H1 (cell line): ENCODE measurements at places on chromosomes 11 and 22.

GRCh38 chr22:41826021-41826420, 6.9 kb upstream of the SREBF2 start:
- DNase-seq: no peak

DNA sequence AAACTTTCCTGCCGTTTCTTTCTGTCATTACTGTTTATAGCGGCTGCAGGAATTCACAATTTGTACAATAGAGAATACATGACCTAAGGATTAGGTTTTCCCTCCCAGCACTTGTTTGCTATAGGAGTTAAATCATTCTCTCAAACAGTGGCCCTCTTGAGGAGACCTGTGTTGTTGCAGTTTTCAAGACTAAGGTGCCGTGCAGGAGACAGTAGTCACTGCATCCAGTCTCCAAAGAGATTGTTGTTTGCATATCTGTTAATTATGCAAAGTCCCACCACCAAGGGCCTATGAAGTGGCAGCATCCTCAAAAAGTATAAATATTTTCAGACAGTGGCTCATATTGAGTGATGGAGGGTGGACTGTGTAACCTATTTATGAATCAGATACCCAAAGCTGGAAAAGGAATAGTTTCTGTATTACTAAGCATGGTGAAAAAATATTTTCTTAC, 2.3 kb downstream of the PRSS23 start:
- DNase-seq: no peak

- DNase-seq: no peak
These were observed 67.2 kb downstream of the PPME1 start for GRCh38 chr11:74238243-74238642.

DNA sequence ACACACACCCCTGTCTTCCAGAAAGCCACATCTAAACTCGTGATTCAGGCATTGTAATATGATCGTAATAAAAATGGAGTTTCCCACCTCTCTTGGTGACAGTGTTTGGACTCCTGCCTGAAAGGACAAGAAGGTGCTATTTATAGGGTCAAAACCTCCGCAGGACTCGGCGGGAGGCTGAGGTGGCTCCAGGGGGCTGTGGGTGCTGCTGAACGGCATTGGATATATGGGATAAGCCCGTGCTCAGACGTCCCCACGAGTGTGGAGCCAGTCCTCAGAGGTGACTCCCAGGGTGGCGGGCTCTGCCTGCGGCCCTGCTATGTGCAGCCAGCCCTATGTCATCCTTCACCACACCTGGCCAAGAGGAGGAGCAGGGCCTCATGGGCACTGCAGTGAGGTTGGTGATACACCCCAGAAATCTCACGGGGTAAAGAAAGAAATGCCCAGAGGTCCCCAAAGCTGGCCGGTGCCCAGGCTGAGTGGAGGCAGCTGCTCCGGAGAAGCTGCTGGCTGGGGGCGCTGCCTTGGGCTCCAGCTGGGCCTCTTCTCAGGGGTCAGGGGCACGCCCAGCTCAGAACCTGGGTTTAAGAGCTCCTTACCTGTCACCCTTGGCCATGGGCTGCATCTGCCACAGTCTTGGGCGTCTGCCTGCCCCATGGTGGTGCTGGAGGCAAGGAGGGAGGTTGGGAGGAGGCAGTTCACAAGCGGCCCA, 5.1 kb upstream of the OSBPL5 start:
- DNase-seq: no peak

- no peak for DNase-seq
These were observed 152.3 kb upstream of the LARGE1 start for GRCh38 chr22:34072585-34072984.

DNA sequence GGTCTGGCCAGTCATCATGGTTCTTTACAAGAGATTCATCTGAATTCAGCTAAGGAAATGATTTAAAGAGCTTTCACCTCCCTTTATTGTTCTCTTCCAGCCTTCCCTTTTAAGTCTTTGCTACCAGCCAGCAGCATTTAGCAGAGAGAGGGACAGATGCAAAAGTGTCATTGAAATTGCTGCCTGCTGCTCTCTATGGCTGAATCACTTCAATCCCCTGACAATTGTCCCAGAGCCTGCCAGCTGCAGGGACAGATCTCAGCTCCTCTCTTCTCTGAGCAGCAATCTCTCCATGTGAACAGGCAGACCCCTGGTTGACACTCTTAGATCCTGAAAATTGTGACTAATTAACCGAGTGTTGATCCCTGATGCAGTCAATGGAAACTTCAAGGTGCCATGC, 816.9 kb upstream of the CCDC90B start:
- no peak for DNase-seq

GRCh38 chr11:3340025-3340424, 38.9 kb downstream of the ZNF195 start:
- no peak for DNase-seq

- peak; percentile 27 for DNase-seq
These were observed 1463.9 kb downstream of the TBC1D22A start for GRCh38 chr22:48226026-48227013.

DNA sequence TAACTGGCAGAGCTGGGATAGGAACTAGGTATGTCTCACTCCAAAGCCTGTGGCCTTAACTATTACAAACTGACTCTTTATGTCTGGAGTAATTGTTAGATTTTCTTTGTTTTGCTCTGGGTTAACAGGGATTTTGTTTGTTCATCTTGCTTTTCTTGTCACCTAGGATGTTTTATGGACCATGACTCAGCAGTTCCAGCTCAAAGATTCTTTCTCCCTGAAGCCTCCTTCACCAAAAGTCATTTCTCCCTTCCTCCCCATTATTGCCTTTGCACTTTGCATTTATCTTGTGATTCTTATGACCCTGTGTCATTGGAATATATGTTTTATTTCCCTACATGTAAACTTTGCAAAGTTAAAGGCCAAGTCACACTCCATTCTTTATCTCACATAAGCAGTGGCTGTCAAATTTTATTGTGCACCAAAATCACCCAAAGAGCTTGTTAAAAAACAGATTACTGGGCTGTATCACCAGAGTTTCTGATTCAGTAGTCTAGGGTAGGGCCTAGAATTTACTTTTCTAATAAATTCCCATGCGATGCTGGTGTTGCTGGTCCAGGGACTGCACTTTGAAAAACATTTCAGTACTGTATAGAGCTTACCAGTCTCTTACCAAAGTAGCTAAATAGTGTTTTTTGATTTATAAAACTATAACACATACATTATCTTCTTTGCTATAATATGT, 327.7 kb downstream of the DLG2 start:
- no peak for DNase-seq

- DNase-seq: no peak
These were observed 805.6 kb upstream of the LRRC4C start for GRCh38 chr11:42265072-42265471.

- no peak for DNase-seq
These were observed 31.7 kb upstream of the OAF start for GRCh38 chr11:120179057-120179672.

DNA sequence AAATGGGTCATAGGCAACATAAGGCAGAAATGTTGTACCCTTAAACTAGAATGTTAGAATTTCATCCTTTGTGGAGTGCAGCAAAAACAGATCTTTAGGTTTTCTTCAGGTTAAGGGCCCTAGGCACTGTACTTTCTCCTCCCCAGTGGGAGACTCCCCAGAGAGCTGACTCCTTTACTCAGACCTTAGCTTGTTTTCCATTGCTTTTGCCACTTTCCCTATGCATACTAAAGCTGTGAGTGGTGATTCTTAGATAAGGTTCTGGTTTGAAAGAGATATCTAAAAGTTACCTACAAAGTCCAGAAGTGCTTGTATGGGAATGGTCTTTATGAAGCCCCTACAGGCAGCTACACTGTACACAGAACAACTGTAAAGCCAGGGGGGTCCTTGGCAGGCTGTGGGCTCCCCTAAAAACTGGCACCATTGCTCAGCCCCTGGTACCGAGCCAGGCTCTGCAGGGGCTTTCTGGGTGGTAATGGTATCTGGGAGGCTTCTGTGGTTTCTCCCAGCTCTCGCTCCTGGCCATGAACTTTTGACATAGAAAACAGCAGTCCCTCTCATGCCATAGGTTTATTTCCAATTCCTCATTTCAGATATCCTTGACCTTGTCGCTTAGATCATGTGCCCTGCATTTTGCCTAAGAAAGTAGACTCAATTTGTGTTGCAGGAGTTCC, 23.2 kb downstream of the AMOTL1 start:
- no peak for DNase-seq

DNA sequence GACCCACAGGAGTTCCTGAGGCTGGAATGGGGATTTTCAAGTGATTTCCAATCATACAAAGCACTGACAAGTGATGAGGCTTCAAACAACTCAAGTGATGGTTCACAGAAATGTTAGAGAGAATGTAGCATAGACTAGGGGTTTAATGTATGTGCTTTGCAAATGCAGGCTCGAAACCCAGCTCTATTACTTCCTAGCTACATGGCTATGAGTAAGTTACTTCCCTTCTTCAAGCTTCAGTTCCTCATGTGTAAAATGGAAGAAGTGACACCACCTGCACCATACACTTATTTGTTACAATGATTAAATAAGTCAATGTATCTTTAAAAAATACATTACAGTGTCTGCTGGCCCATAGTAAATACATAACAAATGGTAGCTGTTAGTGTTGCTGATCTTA, 139.8 kb downstream of the CCDC81 start:
- DNase-seq: no peak

DNA sequence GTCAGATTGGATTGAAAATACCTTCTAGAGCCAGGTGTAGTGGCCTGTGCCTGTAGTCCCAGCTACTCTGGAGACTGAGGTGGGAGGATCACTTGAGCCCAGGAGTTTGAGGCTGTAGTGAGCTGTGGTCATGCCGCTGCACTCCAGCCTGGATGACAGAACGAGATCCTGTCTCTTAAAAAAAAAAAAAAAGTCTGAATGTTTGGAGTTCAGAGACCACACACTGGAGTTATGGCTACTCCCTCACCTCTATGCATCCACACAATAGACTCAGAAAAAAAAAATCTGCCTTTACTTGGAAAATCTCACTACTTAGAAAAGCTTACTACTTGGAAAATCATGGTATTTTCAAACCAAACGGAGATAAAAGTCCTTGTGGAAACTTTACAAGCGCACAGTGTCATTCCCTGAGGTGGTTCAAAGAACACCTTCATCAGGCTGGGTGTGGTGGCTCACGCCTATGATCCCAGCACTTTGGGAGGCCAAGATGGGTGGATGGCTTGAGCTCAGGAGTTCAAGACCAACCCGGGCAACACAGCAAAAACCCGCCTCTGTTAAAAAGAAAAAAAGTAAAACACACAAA, 63.9 kb upstream of the PICALM start:
- no peak for DNase-seq

DNA sequence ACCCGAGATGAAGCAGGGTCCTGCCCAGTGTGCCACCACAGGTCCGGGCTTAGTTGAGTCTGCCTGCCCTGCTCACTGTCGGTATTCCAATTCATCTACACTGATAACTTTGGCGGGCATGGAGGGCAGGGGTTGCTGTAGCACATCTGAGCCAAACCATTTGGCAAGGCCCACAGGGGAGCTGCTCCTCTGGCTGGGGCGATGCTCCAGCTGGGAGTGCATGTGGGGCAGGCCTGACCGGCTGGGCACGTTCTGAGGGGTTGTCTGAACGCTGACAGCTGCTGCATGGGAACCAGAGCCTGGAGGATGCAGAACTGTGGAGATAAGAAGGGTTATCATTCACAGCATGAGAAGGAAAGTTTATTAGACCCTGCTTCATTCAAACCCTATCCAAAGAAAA, 40.4 kb downstream of the DRG1 start:
- DNase-seq: no peak

DNA sequence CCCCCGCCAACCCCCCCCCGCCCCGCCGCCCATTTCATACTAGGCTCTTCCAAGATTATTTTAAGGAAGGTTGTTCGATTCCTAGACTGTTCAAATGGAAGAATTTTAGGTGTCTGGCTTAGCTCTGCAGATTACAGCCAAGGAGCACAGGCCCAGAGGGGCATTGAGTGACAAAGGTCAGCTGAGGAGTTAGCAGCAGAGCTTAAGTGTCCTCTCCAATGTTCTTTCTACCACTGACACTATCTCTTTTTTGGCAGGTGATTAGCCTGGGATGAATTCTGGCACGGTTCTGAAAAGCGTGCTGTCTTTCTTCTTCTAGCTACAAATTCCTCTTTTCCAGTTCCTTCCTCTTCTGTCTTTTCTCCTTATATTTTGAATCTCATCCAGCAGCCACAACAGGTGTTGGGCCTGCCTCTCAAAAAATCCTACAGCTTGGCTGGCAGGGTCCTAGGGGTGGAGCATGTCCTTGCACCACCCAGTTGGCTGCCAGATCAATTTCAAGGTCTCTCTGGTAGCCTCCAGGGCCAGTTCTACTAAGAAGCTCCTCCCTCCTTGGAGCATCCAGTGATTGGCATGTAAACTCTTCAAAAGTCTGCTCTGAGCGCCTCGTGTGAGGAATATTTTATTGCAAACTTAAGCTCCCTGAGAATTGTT, 23.0 kb downstream of the KCNE3 start:
- no peak for DNase-seq

- no peak for DNase-seq
These were observed 20.0 kb upstream of the LINC01488 start for GRCh38 chr11:69461272-69461962.

GRCh38 chr11:69635804-69636511, 5.0 kb upstream of the CCND1 start:
- no peak for DNase-seq

GRCh38 chr11:124643605-124644425, 21.2 kb downstream of the TBRG1 start:
- no peak for DNase-seq

DNA sequence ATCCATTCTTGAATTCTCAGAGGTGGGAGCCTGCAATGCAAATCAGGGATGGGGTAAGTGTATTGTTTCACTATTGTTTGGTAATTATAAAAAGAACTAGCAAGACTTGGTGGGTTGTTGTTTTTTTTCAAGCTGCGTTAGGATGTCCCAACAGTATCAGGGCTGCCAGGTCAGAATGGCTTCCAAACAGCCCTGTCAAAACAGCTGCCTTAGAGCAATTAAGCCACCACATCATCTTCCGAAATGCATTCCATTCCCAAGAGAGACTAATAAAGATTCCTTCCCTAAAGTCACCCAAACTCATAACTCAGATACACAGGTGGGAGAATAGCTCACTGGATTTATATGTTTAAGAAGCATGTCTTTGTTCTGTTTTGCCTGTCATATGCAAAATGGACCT, 23.5 kb downstream of the BBOX1 start:
- no peak for DNase-seq

DNA sequence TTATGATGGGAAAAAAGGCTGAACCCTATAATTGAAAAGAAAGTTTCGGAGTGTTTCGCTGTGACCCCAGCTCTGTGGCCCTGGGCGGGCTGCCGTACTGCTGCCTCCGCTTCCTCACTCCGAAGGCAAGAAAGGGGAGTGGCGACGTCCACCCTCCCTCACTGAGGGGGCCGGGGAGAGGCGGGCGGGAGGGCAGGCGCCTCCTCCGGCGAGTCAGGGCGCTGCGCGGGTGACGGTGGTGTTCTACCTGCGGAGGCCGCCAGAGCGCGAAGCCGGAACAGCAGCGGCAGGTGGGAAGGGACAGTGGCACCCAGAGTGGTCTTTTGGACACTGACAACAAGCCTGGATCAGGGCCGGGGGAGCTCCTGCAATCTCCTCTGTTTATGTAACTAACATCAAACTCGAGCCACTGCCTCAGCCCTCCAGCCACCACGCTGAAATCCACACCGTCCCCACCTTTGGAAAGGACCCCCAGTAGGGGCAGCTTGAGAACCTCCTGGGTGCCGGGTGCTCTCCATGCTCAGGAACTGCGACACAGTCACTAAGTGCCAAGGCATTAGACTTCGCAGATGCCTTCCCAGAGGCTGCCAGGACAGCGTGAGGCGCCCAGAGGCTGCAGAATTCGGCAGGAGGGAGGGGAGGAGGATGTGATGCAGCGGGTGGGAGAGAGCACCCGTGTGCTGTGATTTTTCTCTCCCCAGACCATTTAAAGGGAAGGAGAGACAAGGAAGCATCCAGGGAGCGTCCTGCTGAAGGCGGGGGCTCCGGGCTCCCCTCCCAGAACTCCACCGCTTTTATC, 25.5 kb downstream of the BID start:
- DNase-seq: peak; percentile 41

GRCh38 chr22:37162221-37163095, 12.7 kb upstream of the IL2RB start:
- DNase-seq: no peak
